ENCODE measurements at places on chromosomes 11 and 22.

DNA sequence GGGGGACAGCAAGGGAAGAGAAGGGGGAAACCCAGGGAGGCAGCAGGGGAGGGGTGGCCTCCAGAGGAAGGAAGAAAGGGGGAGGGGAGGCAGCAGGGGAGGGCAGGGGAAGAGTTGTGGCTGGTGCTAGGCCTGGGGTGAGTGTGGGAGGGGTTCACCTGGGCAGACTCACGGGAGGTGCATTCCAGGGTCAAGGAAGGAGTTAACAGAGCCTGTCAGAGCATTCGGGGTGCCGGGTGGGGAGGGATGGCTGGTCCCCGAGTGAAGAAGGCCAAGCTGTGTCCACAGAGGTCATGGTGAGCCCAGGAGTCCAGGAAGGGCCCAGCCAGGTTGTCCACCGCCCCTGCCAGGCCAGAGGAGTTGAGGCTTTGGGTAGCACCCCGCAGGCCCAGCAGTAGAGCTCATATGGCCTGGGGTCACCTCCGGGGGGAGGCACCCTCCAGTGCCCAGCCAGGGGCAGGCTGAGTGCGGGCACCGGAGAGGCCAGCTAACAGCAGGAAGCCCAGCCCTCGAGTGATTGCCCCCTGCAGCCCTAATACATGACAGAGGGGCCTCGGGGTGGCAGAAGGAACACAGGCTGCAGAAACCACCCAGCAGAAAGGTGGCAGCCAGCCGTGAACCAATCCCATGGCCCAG is 31.1 kb upstream of the PPARA start:
- no peak for DNase-seq

GRCh38 chr11:117201658-117202305 is 2.6 kb downstream of the TAGLN start:
- DNase-seq = no peak

- no peak for DNase-seq
Measured at GRCh38 chr11:58495906-58496305, 12.0 kb downstream of the OR5B21 start.

DNA sequence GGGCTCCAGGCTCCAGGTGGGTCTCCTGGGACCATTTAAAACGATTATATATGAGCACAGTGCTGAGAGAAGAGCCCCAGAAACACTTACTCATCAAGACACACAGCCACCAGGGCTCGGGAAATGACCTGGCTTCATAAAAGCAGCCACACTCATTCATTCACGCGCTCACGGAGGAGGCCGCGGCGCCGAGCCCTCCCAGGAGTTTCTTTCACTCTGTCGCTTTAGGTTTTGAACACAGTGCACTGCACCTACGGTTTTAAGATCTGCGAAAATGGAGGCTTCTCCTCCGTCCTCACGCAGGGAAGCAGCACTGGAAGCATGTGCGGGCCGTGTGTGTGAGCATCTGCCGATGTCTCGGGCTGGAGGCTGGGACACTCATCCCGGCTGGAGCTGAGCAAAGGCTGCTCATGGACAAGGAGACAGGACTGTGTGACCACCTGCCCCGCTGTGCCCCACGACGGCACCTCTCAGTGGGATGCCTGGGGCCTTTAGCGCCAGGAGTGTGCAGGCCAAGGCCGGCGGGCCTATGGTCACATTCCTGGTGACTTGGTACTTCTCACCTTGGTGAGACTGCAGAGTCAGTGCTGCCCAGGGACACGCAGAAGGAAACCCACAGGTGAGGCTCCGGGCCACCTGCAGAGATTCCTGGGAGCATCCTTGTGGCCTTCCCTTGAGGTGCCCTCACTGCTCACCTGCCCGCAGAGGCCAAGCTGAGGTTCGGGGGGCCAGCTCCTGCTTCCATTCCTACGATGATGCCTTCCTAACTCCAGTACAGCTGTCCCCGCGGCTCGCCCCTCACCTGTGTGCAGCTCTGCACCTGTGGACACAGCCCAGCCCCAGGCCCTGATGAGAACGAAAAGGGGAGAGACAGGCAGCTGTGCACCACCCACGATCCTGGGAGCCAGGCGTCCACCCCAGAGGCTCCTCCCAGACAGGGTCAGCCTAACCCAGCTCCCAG is 872.0 kb downstream of the BRD1 start:
- DNase-seq = no peak

DNA sequence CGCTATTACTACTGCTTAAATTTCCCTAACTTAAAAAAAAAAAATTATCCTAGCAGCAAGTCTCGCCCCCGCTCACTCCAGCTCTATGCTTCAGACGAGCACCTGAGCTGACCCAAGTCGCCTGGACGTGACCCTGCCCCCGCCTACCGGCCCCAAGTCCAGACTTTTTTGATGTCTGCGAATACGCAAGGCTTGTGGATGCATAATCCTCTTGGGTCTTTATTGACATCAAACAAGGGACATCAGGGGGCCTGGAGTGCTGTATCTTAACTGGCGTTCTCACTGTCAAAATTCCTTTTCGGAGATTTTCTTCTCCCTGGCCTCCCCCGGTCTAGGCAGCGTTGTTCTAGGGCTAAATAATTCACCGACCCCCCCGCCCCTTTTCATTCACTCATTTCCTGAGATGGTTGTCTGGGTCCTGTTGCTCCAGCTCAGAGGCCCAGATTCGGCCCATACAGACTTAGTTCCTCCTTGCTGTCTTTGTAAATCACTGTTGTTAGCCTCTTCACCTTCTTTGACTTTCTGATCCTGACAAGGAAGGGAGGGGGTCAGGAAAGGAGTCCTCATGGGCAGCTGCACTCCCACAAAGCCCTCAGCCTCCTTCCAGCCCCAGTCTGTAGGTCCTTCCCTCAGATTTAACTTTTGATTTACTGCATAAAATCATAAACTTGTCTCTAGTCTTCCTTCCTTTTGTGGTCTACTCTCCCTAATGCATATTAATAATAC is 601 bp upstream of the LRP4 start:
- DNase-seq = no peak

DNA sequence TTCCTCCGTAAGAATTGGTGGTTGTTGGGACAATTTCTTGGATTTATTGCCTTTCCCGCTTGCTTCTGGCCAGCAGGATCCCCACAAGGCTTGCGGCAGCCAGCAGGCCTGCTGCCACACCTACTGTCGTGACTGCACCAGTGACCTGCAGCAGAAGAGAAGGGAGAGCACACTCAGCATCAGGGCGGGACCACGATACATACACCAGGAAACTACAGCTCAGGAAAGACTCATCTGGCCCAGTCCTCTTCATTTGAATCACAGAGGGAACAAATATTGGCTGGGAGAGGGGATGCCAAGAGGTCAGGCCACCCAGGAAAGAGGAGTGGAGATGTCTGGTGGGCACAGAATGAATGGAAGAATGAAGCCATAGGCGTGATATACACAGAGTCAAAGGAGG is 10.3 kb downstream of the PLAAT2 start:
- DNase-seq = no peak

All from esophagus squamous epithelium (tissue), 5 donors.